ENCODE measurements at places on chromosomes 12 and 14.

- no peak for DNase-seq
These were observed 58.0 kb upstream of the PSMA6 start for GRCh38 chr14:35234012-35234805.

GRCh38 chr12:52629281-52630007 lies 11.1 kb upstream of the KRT73 start:
- no peak for DNase-seq

DNA sequence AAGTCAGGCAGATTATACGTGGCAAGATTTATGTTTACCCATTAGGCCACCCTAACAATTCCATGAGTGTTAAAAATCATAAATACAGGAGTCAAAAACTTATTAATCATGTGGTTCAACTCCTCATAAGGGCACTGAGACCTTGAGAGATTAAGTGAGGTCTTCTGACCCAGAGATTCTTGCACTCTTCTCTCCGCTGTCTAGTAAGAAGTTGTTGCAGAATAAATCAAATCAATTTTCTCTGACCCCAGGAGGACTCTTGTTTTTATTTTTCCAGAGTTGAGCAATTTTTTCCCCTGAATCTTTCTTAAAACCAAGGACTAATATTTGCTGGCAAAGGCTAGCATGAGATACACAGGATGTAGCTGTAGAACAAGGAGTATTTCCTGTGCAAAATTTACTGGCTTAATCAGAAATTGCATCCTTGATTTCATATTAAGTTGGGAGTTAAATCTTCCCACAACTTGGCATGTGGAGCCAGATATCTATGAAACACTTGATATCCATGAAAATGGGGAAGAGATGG lies 90.9 kb upstream of the PTHLH start:
- no peak for DNase-seq

GRCh38 chr12:111409780-111410430 lies 4.2 kb downstream of the SH2B3 start:
- DNase-seq, result no peak

GRCh38 chr12:3750616-3751015 lies 2.3 kb downstream of the CRACR2A start:
- DNase-seq, result no peak

DNA sequence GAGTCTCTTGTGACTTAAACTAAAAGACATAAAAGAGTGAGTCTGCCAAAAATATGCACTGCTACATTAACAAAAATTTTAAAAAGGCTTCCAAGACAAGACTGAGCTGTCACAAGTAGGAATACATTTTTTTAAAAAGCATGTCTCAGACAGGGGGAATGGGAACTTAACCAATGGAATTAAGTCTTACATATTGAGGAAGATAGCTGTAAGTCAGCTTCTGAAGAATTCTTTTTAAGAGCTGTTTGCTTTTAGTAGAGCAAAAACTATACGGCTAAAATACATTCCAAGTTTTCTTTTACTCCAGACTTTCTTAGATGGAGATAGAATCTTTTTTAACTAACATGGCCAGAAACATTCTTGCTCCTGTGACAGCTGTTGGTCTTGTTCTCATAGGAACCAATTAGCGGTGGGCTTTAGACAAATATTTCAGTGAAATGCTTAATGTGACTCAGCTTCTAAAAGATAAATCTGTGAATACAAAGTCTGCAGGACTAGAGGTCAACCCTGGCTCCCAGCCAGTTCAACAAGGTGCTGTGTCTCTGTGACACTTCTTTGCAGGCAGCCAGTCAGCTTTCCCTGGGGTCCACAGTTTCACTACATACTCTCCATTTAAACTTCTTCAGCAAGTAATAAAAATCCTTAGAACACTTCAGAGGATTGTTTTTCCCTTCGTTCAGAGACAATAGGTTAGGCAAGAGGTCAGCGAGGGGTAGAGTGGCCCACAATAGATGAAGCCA lies 187.6 kb downstream of the NAV3 start:
- no peak for DNase-seq

GRCh38 chr12:99035803-99036202 lies 390.7 kb downstream of the APAF1 start:
- DNase-seq, result no peak

All from stimulated activated CD4-positive, alpha-beta T cell treated with anti-CD3 and anti-CD28 coated beads, TNF-alpha, amount 100 ng/mL, for 4 hours (primary cell).